ENCODE measurements at places on chromosomes 1 and 21.

DNA sequence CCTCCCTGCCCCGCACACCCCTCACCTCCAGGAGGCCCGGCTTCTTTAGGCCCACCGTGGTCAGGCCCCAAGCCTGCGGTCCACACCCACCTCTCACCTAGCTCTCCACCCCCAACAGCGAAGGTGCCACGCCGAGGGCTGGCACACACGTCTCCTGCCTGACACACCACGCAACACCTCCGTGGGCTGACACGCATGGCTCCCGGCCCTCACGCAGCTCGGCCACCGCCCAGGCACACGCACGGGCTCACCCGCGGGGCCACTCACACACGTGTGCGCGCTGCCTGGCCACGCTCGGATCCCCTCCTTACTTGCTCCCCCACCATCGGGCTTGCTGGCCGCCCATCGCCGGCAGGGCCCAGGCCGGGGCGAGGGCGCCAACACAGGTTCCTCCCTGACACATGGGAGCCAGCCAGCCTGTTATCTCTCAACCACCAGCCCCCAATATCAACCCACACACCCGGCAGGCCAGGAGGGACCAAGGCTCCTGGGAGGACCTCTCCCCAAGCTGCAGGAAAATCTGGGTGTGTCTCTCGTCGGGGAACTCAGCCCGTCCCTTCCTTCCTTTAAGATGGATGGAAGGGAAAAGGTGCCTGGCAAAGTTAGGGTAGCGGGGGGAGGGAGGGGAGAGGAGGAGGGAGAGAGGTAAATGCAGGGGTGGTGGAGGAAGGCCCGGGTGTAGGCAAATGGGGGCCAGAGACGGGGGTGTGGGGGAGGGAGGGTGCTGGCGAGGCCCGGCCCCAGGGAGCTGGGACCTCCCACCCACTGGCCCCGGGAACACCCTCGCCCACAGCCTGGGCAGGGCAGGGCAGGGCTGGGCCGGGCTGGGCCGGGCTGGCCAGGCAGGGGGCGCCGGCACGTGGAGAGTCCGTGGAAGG is 546 bp downstream of the ELOVL1 start:
- DNase-seq = peak; percentile 47

GRCh38 chr1:210467440-210468043 is 138.8 kb downstream of the HHAT start:
- DNase-seq = no peak

- DNase-seq = no peak
These were observed 3.0 kb downstream of the MORC3 start for GRCh38 chr21:36323032-36323431.

DNA sequence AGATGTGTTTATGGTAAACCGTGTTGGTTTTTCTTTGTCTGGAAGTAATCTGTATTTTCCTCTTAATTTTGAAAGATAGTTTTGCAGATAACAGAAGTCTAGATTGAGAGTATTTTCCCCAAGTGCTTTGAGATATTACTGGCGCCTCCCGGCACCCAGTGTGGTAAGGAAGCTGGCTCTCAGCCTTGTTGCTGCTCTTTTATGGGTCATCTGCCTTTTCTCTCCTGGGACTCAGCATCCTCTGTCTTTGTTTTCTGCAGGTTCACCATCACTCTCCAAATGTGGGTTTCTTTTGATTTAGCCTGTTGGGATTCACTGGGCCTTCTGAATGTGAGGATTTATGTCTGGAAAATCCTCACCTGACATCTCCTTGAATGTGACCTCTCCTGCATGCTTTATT is 37.4 kb downstream of the POFUT2 start:
- DNase-seq = no peak

- peak; percentile 67 for DNase-seq
These were observed 12.4 kb downstream of the FMOD start for GRCh38 chr1:203338335-203339036.

DNA sequence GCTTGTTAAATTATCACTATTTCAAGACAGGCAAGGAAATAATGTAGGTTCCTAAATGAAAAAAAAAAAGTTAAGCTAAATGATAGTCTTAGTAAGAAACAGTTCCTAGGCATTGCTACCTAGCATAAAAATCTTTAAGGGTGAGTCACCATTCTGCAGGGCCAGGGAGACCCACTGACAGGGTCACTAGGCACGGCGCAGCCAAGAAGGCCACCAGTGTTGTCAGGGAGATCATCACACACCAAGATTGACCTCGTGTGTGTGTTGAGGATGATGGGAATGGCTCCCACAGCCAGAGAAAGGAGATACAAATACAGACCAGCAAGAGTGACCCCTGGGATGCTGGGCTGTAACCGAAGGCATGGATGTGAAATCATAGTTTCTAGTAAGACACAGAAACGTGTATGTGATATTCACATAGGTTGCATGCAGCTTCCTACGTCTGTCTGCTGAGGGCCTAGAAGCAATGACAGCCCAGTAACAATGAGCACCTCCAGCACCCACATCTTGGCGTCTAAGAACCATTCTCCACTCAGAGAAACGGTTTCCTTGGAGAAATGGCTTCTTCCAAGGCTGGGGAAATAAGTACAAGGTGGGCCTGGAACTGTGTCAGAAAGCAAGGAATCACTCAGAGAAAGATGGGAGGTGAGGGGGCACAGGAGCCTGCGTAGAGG is 29.1 kb downstream of the RIPK4 start:
- no peak for DNase-seq

DNA sequence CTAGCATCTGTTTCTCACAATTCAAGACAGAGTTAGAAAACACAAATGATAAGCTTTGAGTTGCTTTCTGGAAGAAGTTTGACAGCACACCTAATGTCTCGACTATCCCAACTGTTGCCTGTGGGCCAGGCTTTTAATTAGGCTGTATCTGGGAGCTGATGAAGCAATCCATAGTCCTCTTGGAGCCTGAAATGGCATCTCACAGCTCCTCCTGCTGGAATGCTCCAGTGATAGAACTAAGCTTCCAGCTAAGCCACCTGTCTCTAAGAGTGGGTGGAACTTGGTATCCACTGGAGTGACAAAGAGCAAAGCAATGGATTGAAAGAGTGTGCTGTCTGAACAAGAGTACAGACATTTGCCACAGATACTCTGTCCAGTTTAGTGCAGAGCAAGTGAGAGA is 605.3 kb upstream of the NR5A2 start:
- no peak for DNase-seq

GRCh38 chr1:182170891-182171461 is 109.5 kb upstream of the ZNF648 start:
- no peak for DNase-seq

- peak; percentile 45 for DNase-seq
These were observed 12.9 kb downstream of the PLEKHM2 start for GRCh38 chr1:15696956-15697521.

DNA sequence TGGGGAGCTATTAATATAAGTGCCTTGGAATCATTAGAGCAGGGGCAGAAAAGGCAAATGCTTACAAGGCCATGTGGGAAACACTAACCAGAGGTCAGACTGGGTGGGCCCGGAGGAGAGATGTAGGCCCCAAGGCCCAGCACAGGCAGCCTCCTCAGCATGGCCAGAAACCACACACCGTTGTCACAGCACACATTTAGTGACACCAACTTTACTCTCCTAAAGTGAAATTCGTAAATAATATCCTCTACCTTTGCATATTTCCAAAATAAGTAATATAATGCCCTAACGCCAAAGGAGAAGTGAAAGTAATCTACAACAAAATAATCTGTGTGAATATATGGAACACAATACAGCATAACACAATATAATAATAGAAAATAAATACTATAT is 62.6 kb downstream of the KIF21B start:
- DNase-seq = no peak

DNA sequence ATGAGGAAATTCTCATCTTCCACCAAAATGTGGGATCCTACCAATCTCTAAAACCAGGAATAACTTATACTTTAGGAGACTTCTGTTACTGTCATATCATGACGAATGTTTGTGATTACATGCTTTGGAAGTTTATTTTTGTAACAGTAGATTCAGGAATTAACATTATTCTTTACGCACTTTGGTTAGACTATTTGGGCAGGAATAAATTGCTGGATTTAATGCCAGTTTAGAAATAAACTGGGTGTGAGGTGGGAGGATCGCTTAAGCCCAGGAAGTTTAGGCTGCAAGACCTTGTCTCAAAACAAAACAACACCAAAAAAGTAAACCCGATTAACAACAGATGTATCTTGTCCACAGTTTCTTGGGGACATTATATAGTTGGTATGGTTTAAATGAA is 52.1 kb downstream of the MIGA1 start:
- no peak for DNase-seq

DNA sequence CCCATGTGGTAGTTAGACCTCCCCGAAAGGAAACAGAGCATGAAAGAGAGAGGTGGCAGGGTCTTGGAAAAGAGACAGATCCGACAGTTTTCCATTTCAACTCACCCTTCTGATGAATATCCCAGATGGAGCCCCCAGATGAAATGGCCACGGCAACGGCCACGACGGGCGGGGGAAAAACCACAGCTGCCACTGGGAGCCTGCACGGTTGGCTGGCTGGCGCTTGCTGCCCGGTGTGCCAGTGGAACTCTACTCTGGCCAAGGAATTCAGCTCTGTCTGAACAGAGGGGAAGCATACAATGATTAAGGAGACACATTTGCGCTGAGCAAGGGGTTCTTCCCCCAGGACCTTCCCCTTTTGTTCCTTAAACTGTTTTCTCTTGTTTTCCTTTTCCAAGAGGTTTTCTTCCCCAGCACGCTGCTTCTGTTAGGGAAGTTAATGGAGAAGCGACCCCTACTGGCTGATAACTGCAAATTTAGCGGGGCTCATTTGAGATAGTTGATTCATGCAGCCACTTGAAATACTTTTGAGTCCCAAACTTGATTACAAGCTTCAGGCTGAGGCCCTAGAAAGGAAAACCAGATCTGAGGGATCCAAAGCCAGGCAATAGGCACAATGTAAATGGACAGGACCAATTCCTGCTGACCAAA is 1122.5 kb downstream of the NCAM2 start:
- DNase-seq = no peak

GRCh38 chr1:218930000-218930399 is 243.7 kb upstream of the LYPLAL1 start:
- DNase-seq = no peak

DNA sequence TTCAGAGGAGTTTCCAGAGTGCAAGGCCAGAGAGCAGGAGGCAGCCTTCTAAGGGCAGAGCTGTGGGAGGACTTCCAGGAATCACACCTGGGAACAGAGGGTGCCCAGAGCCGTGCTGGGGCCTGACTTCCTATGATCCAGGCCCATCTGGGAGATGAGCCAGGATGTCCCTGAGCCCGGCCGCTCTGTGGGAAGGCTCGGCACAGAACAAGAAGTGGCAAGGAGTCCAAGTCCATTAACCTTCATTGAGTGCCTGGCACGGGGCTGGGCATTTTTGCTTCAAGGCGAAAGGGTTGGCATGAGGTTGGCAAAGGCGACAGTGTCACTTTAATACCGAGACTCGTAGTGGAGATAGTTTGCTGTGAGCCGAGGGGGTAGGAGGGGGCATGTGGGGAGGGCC is 18.2 kb downstream of the TMEM201 start:
- no peak for DNase-seq

- no peak for DNase-seq
These were observed 238.3 kb downstream of the PAPPA2 start for GRCh38 chr1:176701151-176701866.

- DNase-seq = peak; percentile 65
These were observed at the start of gene PLXNA2 for GRCh38 chr1:208243967-208244916. Gene PLXNA2, minus strand, starts transcription at chr1:208244384. Its CDS starts 26,462 bp downstream, at chr1:208217922.

- DNase-seq = no peak
These were observed 15.6 kb upstream of the FMOD start for GRCh38 chr1:203366476-203366875.

DNA sequence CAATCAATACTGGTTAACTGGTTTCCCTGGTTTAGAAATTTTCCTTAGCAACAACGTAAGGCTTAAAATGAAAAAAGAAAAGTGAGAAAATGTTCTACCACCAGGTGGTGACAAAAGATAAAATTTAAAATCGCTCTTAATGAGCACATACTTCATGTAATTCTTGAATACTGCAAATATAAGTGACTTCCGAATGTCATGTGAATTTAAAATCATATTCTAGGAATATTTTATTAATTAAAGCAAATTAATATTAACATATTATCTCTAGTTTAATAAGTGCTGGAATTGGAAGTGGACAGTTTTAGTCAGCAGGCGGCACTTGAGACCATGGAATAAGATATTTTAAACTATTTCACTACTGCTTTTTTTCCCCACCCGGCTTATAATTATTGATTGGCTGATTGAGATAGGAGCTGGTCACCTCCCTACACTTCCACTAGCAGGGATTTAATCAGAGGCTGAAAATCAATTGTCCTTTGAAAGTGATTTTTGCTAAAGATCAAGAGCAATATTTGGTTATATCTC is 5.0 kb upstream of the ADAMTS1 start:
- no peak for DNase-seq

GRCh38 chr1:200376528-200376927 is 33.3 kb downstream of the ZNF281 start:
- DNase-seq = no peak

DNA sequence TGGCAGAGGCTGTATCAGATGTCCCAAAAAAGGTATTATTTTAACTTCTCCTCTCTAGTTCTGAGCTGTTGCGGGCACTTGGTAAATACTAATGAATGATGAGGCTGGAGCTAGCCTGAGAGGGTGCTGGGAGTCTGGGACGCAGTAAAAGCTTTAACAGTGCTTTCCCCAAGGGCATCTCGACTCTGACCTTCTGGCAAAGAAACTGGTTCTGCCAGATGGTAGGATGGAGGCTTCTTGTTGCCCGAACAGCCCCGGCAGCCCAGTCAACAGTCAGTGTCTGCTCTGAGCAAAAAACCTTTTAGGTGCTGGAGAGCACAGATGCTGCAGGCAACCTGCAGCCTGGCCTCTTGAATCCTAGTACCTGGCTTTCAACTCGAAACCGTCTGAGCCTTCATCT is 2.5 kb upstream of the PNRC2 start:
- DNase-seq = no peak

DNA sequence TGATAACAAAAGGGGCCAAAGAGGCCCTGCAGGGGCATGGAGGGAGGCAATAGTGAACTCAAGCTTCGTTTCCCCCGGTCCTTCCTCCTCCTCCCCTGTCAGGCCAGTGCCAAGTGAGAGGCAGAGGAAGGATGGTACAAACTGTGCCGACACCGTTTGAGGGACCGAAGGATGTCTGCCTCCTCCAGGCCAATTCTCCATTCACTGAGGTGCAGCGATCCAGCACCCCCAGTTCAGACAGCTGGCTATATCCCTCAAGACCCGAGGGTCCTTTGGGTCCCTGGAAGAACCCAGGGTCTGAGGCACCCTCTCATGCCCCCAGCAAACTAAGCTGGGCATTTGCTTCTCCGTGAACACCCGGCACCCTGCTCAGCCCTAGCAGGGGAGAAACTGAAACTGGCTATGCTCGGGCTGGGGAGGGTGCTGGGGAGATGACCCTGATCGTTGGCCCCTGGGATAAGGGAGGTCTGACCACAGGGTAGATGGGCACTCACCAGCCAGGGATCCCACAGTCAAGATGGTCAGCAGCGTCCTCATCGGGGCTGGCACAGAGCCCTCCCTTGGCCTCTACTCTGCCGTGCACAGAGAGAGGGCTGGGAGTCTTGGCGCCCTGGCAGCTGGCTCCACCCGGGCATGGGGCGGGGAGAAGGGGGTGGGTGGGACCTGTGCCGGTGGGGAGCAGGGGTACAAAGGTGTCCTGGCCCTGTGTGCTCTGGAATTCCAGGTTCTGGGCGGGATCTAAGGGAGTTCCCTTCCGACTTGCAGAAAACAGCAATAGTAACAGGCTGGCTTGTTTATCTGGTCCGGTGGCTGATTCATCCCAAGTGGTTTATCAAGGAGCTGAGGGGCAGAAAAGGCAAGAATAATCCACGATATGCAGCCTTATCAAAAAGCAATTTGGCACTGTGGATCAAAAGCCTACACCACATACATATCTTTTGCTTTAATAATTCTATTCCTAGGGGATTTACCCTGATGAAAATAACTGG is at the start of gene IL22RA1:
Gene IL22RA1 (minus strand): TSS at position 595 of the 989 bp plus-strand sequence. CDS start 58 bp downstream, at position 537.
- no peak for DNase-seq

Measured in stimulated activated CD8-positive, alpha-beta memory T cell treated with anti-CD3 and anti-CD28 coated beads, Interleukin-4, amount 100 ng/mL, for 48 hours (primary cell).